ENCODE measurements at places on chromosomes 11 and 22.
A peak's percentile ranks its signal among the peaks of the same experiment; 100 is the strongest.

DNA sequence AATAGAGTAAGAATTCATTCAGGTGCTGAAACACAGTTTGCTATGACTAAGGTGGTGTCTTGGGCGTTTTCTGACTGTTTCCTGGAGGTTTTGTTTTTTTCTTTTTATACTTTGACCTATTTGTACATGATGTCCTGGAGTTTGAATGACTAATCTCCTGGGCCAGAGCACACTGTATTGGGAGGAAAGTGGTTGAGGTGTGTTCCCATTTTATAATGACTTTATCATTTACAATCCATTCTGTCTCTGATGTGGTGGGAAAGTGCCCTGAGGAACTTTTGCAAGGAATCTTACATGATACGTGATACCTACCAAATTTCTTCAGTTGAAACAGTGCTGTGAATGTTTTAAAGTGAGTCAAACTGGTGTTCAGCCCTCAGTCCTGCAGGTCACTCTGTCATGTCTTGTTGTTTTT, 80.8 kb downstream of the TNRC6B start:
- no peak for DNase-seq

DNA sequence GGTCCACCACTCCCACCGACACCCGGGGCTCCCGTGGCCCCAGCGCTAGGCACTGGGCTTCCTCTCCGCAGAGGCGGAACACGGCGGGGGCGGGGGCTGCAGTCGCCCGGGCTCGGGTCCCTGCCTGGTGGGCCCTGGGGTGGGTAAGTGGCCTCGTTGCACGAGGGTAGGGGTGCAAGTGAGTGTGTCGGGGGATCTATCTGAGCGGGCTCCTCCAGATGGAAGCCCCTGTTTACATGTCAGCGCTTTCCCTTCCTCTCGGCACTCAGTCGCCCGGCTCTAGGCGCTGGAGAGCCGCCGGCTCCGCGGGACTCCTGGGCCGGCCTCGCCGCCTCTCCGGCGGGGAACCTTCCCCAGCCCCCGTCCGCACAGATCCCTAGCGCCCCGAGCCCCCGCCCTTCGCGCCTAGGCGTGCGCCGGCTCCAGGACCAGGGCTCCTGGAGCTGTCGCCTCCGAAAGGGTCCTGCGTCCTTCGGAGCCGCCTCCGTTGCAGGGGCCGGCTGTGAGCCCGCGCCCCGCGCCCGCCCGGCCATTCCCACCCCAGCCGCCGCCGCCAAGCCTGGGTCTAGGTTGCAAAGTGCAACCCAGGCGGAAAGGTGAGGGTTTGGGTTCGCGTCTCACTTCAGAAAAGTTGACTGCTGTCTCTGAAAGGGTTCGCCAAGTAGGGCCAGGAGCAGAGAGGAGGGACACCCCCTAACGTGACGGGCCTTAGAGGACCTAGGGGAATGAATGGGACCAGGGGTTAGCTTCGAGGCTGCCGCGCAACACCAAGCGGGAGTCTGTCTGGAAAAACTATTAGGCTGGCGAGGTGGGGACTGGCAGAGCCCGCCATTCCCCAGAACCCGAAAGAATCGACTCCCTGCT, 978 bp downstream of the FLI1 start:
- DNase-seq, result peak; percentile 19

- no peak for DNase-seq
Measured at GRCh38 chr11:74780248-74781005, 31.8 kb downstream of the RNF169 start.

GRCh38 chr11:12085371-12086251, 24.8 kb upstream of the MICAL2 start:
- no peak for DNase-seq
